Upper lobe of left lung (tissue), 6 donors: ENCODE measurements at places on chromosomes 7 and 10. TPM values are rescaled to one million over a fixed set of nuclear protein-coding genes. Genes with fewer than 3 reads are reported as not detected.

- no peak for DNase-seq
Observed at GRCh38 chr7:116713918-116714317, 41.9 kb downstream of the MET start.

- no peak for DNase-seq
Observed at GRCh38 chr7:136009488-136010079, 32.4 kb upstream of the MTPN start.

ACTR3C gene
- total RNA-seq: 38.1 TPM

CNPY1 gene
- total RNA-seq: not detected

DNA sequence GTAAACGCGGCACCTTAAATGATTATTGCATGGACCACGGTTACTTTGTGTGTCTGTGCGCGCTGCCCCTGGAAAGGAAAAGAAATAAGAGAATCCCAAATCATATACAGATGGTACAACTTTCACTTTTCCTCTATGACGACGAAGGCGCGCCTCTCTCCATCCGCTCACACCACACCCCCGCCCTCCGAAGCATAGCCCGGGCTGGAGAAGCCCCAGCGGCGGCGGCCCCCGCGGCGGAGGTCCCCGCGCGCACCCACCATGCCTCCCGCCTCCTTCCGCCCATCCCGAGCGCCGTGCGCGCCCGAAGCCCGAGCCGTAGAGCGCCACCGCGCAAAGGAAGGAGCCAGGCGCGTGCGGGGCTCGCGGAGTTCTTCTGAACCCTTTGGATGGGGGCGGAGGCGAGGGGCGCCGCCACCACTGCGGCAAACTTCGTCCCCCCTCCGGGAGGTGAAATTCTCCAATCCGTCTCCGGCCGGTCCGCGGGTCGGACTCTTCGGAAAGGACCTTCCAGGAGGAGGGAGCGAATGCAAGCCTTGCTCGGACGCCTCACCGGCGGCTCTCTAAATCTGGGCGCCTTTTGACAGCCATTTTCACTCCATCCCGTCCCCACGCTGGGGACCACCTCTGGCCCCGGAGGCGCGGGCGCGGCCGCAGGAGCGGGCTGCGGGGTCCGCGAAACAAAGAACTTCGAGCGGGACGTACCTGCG, 588 bp downstream of the GLI3 start:
- peak; percentile 91 for DNase-seq

DNA sequence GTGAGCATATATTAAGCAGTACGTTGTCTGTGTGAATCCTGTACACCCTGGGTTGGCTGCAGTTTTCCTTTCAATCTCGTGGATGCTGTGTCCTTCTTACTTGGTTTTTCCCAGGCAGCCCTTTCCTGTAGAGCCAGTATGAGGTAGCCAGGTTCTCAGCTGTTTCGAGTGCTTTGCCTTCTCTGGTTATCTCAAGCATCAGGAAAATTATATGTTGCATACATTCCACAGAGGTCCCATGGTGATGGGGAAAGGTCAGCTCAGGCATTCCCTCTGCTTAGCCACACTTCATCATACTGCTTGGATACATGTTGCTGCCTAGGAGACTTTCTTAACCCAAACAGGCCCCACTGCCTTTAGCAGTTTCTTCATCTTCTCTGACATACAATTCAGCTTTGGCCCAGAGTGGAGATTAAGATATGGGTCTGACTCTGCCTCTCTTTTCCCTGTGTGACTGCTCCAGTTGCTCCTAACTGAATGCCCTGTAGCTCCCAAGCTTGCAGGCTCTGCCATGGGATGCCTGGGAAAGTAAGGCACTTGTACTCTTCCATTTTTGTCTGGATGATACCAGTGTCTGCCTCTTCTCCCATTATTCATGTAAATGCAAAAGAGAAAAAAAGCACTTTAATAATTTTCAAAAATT, 11.3 kb downstream of the GNAI1 start:
- DNase-seq: no peak

HOXA9 gene
- 0.39 TPM for total RNA-seq

STEAP4 gene
- total RNA-seq: 52.1 TPM

- DNase-seq: peak; percentile 87
Observed at GRCh38 chr10:93437086-93437945, 44.8 kb downstream of the MYOF start.

- DNase-seq: peak; percentile 78
Observed at GRCh38 chr7:51013861-51014511, 231.3 kb upstream of the GRB10 start.
